Osteoblast (primary cell): ENCODE measurements at places on chromosomes 4 and X. TPM values are rescaled to one million over a fixed set of nuclear protein-coding genes. Genes with fewer than 3 reads are reported as not detected.

DNA sequence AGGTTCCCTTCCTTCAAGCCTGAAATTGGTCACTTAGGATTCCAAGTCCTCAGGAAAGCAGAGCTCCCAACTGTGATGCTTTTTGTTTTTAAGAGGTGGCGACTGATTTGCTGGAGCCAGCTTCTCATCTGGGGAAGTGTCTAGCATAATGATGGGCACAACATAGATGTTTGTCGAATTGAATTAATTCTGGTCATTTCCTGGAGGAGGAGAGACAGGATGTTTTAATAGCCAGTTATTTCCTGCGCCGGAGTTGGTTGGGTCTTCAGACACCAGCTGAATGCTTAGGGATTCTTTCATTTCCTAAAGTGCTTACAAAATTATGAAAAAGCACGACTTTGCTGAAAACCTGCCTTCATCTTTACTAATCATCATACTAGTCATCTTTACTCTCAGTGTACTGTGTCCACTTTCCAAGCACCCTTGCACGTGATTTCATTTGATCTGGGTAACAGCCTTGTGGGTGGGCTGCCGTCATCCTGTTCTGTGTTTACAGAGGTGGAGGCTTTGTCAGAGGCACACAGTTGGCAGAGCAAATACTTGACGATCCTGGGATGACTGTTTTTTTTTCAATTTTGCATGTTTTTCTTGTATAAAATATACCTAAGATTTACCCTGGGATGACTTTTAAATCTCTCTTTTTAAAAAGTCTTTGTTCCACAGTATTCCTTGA is 49.5 kb downstream of the RGS12 start:
- peaks cover 3% of the 10 kb centered on the region for H3K36me3 ChIP-seq
- peak overlapping the region; percentile 41 for H3K4me3 ChIP-seq
- peaks cover 17% of the 10 kb centered on the region for H3K4me1 ChIP-seq
- H3K27ac ChIP-seq: peak overlapping the region; percentile 91
- H3K27me3 ChIP-seq: no peaks in the 10 kb centered on the region

DNA sequence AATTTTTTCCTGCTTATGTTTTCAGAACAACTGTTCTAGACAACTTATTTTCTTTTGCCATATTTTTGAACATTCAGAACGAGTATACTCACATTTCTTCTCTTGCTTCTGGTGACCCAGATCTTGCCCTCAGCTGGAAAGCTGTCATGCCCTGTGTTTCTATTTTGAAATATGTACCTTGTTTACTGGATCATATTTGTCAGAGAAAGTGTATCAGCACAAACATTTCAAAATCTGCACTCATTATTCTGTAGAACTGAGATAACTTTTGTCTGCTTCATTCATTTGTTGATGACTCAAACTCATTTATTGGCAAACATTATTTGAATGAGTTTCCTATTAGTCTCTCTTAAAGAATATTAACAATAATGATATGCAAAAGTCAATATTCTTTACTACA is 46.2 kb upstream of the FAM9A start:
- no peaks in the 10 kb centered on the region for H3K36me3 ChIP-seq
- no peak for DNase-seq
- no peaks in the 10 kb centered on the region for H3K27me3 ChIP-seq
- H3K4me3 ChIP-seq: no peak overlapping the region

DNA sequence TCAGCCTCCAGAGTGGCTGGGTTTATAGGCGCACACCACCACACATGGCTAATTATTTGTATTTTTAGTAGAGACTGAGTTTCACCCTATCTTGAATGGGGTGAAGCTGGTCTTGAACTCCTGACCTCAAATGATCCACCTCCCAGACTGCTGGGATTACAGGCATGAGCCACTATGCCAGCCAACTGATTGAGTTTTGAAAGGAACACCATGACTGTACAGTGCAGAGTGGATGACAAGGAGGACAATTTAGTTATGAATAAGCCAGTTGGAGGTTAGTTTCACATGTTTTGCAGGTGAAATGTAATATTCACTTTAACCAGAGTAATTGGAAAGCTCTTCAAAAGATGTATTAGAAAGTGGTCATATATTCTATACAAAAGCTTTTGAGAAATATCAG is 60.8 kb downstream of the PCDH18 start:
- H3K27me3 ChIP-seq: no peaks in the 10 kb centered on the region
- peaks cover 6% of the 10 kb centered on the region for H3K4me1 ChIP-seq
- no peaks in the 10 kb centered on the region for H3K36me3 ChIP-seq
- no peak for DNase-seq

- no peaks in the 10 kb centered on the region for H3K36me3 ChIP-seq
- no peak for DNase-seq
These were observed 356.5 kb downstream of the MID1IP1 start for GRCh38 chrX:39157796-39158195.

- no peak overlapping the region for H3K4me3 ChIP-seq
- H3K4me1 ChIP-seq: no peaks in the 10 kb centered on the region
- DNase-seq: no peak
- H3K36me3 ChIP-seq: peaks cover 3% of the 10 kb centered on the region
- no peaks in the 10 kb centered on the region for H3K27me3 ChIP-seq
These were observed 92.4 kb downstream of the ATRX start for GRCh38 chrX:77693594-77693993.

The DDIT4L gene
- 2.2 and 5.0 TPM in 2 replicates for total RNA-seq

DNA sequence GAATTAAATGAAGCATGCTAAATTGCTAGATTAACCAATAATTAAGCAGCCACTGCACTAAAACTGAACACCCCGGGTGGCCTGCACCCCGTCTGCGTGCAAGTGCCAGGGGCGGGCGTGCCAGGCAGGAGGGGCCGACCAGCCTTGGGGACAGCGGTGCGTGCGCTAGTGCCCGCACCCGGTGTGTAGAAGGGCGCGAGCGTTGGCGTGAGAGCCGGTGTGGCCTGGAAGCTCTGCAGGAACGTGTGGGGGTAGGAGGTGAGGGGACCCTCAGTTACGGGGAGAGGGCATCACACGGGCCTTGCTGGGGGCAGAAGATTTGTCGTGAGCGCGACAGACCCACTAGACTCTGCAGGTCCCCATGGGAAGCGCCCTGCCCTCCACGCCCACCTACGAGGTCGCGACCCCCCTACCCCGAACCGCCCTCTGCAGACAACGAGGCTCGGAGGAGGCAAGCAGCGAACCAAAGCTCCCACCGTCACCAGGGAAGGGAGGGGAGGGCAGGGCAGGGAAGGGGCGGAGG is 105.8 kb downstream of the FAM53A start:
- H3K4me1 ChIP-seq: peaks cover 5% of the 10 kb centered on the region
- no peaks in the 10 kb centered on the region for H3K36me3 ChIP-seq
- H3K27ac ChIP-seq: no peak overlapping the region
- H3K27me3 ChIP-seq: no peaks in the 10 kb centered on the region
- no peak overlapping the region for H3K4me3 ChIP-seq

The UCP1 gene
- total RNA-seq: not detected in 2 replicates

GRCh38 chrX:26470941-26471340 is 255.0 kb downstream of the MAGEB5 start:
- no peak overlapping the region for H3K4me3 ChIP-seq
- H3K27ac ChIP-seq: no peak overlapping the region
- no peaks in the 10 kb centered on the region for H3K36me3 ChIP-seq
- no peaks in the 10 kb centered on the region for H3K4me1 ChIP-seq

- no peak overlapping the region for H3K4me3 ChIP-seq
- no peaks in the 10 kb centered on the region for H3K36me3 ChIP-seq
- no peak for DNase-seq
- no peak overlapping the region for H3K27ac ChIP-seq
- H3K27me3 ChIP-seq: peaks cover 2% of the 10 kb centered on the region
These were observed 887.1 kb upstream of the FRG1 start for GRCh38 chr4:189053621-189054020.

- peak; percentile 31 for DNase-seq
- no peak overlapping the region for H3K27ac ChIP-seq
- no peaks in the 10 kb centered on the region for H3K27me3 ChIP-seq
These were observed 119.5 kb upstream of the LIMCH1 start for GRCh38 chr4:41418444-41418843.

DNA sequence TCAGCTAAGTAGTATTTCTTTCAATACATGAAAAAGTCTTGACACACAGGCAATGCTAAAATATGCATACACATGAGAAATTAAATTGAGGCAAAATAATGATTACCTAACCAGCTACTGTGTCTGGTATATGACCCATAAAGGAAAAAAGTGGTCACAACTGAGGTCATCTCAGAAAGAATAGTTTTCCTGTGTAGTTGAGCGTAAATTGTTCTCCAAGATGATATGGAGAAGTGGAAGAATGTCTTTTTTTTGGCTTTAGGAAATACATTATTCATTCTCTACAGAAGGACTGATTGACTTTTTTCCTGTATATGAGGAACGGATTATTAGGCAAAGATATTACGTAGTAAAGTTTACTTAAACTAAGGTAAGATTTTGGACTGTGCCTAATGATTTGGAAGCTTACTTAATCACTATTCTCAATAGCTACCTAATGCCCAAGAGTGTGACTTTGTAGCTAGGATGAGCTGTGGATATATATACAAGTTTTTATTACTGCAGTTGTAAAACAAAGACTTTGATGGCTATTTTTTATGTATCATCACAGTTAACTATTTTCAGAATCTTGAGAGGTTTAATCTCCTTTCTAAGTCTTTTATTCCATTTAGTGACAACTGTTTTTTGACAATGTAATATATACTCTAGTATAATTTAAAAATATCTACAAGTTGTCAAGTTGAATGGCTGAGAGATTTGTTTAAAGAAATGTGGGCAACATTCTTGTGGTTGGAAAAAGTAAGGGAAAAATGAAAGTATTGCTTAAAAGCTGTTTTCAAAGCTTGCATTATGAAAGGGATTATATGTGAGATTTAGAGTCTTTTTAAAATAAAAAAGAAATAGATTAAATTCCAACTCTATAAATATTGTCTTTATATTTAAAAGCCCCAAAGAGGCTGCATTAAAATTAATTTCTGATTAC is 100.2 kb downstream of the PDLIM5 start:
- no peak overlapping the region for H3K4me3 ChIP-seq
- H3K27me3 ChIP-seq: no peaks in the 10 kb centered on the region
- DNase-seq: no peak
- peaks cover 17% of the 10 kb centered on the region for H3K36me3 ChIP-seq

GRCh38 chr4:62627671-62628070 is 1427.5 kb downstream of the ADGRL3 start:
- H3K27ac ChIP-seq: no peak overlapping the region
- H3K4me3 ChIP-seq: no peak overlapping the region
- no peaks in the 10 kb centered on the region for H3K27me3 ChIP-seq
- H3K4me1 ChIP-seq: no peaks in the 10 kb centered on the region

The TGIF2LX gene
- total RNA-seq: not detected in 2 replicates

The GASK1B gene
- total RNA-seq: 35.4 and 42.0 TPM in 2 replicates

- no peak for DNase-seq
- no peaks in the 10 kb centered on the region for H3K4me1 ChIP-seq
- H3K4me3 ChIP-seq: no peak overlapping the region
- H3K36me3 ChIP-seq: no peaks in the 10 kb centered on the region
These were observed 20.3 kb downstream of the CLRN2 start for GRCh38 chr4:17535242-17535641.

The IL13RA2 gene
- total RNA-seq: 0.88 and 1.1 TPM in 2 replicates

DNA sequence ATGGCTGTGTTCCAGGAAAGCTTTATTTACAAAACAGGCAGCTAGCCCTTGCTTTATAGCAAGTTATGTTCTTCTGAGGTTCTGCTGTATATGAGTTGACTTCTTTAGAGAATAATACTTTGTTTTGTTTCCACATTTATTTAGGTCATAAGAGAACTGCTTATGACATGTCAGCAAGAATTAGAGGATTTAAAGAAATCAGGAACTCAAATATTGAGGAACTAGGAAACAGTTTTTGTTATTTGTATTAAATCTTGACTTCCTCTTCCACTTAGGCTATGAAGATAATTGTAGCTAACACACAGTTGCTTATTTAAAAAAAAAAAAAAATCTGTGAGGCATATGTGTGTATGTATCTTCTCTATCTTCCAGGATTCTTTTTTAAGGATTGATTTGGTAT is 14.3 kb downstream of the ZRSR2 start:
- no peak overlapping the region for H3K4me3 ChIP-seq
- H3K27ac ChIP-seq: no peak overlapping the region
- H3K36me3 ChIP-seq: peaks cover 40% of the 10 kb centered on the region
- DNase-seq: no peak
- H3K27me3 ChIP-seq: no peaks in the 10 kb centered on the region

GRCh38 chr4:166913926-166914325 is 320.4 kb downstream of the SPOCK3 start:
- H3K36me3 ChIP-seq: no peaks in the 10 kb centered on the region
- H3K4me1 ChIP-seq: no peaks in the 10 kb centered on the region
- no peak overlapping the region for H3K27ac ChIP-seq
- no peak overlapping the region for H3K4me3 ChIP-seq

DNA sequence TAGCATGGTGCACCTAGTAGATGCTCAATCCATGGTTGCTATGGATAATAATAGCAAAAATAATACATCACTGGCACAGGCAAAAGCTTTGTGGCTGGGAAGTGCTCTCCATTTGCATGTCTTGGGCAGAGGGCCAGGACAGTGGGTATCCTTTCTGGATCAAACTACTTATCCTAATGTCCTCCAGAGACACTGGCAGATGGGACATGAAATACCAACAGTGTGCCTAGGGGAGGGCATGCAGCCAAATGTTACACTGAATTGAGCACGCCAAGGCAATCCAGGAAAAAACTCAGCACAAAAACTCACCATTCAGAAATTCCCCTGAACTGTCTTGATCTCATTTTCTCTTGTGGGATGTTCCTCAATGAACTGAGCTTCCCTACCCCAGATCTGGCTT is 98.6 kb upstream of the SCML1 start:
- H3K4me3 ChIP-seq: no peak overlapping the region
- no peak for DNase-seq
- H3K36me3 ChIP-seq: no peaks in the 10 kb centered on the region
- H3K27me3 ChIP-seq: no peaks in the 10 kb centered on the region

DNA sequence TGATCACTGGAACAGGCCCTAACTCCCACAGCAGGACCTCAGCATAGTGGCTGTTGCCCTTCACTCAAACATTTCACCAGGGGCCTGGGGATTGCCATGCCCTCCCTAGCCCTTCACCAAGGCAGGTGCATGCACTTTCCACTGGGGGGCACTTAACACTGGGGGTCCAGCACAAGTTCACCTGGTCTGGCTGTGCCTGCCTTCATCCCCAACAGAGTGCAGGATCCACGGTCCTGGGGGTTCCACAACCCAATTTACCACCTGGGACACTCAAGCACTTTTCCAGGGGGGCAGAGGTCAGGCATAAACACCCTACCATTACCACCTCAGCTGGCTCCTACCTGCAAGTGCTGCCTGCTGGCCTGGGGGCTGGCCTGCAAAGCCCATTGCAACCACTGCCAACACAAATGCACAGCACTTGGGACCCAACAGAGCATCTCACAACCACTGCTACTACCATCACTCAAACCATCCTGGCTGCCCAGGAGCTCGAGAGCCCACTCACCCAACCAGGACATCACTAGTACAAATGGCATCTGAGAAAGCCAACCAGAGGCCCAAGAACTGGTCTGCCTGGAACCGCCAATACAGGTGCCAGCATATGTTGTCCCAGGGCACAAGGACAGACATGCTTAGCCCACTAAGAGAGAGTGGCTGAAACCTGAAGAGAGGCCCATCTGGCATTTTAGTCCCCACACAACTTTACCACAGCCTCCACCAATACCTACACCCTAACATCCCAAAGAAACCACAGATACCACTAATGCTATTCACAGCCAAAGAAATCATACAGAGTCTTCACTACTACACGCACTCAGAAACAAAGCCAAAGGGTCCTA is 43.1 kb downstream of the NAT8L start:
- H3K4me1 ChIP-seq: peaks cover 6% of the 10 kb centered on the region
- no peak overlapping the region for H3K4me3 ChIP-seq
- no peaks in the 10 kb centered on the region for H3K27me3 ChIP-seq
- no peak for DNase-seq
